Left cardiac atrium (tissue), 4 donors: ENCODE measurements at places on chromosomes 6 and 20. TPM values are rescaled to one million over a fixed set of nuclear protein-coding genes. Genes with fewer than 3 reads are reported as not detected.

DNA sequence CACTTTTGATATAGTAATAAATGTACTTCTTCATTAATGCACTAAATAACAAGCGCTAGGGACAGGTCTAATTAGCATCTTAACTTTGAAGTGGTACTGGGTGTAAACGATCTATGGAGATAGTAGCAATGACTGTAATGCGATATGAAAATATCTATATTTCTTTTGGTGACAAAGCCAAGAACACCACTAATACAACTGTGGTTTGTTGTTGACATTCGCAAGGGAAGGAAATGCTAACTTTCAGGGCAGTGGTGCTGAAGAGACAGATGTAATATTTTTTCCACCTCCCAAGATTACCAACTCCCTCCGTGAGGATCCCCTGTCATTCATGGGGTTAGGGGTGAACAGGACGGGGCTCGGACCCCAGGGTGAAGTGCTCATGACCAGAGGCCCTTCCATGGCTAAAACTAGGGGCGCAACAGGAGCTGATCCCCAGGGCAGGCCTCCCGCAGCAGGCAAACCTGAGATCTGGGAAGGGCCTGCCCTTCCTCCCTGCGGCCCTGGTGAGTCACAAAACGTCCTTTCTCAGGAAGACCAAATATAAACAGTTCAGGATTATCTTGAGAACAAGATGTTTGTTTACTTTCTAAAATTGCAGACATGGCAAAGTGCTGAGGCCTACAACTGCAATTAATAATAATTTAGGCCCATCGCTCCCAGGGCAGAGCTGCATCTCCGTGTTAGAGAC, 65.0 kb upstream of the TOX2 start:
- no peak for DNase-seq

GRCh38 chr20:39233755-39234154, 271.6 kb downstream of the DHX35 start:
- no peak for DNase-seq

DNA sequence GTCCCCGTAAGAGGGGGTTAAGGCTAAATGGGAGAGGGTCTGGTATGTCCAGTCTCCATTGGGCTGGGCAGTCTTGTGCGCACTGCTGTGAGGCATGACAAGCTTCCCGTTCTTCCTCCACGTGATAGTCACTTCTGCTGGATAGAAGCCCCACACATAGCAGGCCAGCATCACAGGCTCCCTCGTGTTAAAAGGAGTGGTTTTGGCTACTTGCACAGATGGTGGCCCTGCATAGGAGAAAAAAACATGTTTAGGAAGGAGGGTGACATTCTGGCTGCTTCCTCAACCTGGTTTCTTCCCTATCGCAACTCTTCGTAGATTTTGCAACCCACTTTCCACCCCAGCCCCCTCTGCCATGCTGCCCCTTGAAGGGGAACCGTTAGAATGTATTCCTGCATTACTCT, 3.6 kb downstream of the HLA-DMB start:
- DNase-seq, result no peak

GRCh38 chr20:57435105-57435497, 43.9 kb downstream of the RBM38 start:
- no peak for DNase-seq

- no peak for DNase-seq
Observed at GRCh38 chr20:11015440-11015839, 341.6 kb upstream of the JAG1 start.

- no peak for DNase-seq
Observed at GRCh38 chr6:71171497-71172070, 117.0 kb upstream of the OGFRL1 start.

DNA sequence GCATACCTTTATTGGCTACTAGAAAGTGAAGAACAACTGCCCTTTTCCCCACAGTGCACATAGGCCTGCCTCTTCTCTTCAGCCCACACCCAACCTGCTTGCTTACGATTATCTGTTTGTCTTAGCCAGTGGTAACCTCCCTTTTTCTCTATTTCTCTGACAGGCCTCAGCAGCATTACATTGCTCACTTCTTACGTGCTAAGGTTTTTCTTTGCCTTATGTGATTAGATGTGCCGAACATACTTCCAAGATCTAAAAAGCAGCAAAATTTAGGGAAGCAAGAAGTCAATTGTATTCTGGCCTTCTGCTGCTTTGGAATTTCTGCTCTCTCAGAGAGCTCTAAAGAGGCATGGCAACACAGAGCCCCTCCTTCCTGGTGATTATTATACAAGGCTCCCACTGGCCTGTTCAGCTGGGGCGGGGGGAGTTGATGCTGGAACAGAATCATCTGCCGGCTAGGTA, 7.0 kb downstream of the B4GALT5 start:
- no peak for DNase-seq

GRCh38 chr6:158778005-158778527, 41.1 kb downstream of the EZR start:
- DNase-seq, result no peak

- no peak for DNase-seq
Observed at GRCh38 chr6:107704347-107705013, 119.6 kb downstream of the SCML4 start.

DNA sequence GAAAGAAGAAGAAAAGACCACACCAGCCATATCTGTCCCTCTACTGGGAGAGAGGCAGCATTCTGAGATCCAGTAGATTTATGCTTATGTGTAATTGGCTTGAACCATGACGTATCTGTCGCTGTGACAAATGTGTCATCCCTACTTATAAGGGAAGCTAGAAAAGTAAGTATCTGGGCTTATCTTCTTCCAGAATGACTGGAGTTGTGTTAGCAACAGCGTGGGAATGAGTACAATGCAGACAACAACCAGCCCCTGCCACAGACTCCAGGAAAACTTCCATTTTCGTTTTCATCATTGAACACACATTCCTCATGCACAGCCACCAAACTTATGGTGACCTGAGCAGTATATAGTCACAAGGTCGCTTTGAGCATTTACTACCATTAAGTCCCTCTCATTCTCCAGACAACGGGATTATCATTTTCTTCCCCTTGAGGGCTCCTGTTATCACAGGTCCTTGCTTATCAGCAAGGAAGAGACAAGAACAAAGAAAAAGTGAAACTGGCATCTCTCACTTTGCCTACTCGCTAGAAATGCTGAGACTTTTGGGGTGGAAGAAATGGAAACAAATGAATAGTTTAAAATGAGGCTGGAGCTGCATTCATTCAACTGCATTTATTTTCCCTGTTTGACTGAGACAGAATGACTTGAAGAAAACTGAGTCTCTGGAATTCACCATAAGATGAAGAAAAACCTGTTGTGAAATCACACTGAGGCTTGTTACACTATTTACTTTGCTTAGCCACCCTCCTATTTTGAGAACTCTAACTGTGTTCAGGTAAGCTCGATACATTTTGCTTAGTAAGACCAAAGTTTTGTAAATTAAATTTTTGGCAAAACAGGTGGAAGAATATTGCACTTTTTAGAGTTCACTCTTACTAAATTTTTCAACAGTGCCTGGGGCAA, 149.3 kb upstream of the FOXQ1 start:
- DNase-seq, result no peak

- DNase-seq, result no peak
Observed at GRCh38 chr6:14337152-14337551, 219.6 kb downstream of the CD83 start.

- no peak for DNase-seq
Observed at GRCh38 chr6:124577734-124578281, 384.4 kb upstream of the RNF217 start.

- DNase-seq, result no peak
Observed at GRCh38 chr20:50065325-50065615, 47.7 kb downstream of the UBE2V1 start.

- no peak for DNase-seq
Observed at GRCh38 chr20:32674362-32674789, 635 bp upstream of the C20orf203 start.

DNA sequence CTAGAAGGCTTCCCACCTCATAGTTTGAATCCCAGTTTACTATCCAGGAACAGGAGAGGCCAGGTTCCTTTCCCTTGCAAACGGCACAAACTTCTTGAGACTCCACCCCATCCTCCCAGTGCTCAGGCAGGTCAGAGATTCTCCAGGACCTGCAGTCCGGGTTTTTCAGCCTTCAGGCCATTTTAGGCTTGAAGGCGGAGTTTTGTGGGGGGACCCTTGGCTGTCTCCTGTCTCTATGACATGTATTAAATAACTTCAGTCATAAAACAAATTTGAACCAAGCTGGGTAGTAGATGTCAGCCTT, 230.1 kb downstream of the NFATC2 start:
- DNase-seq, result no peak

Gene C6orf141
- total RNA-seq, result 1.1 TPM

Gene IL17A
- not detected for total RNA-seq

Gene TPD52L2
- 68.7 TPM for total RNA-seq

Gene PHF3
- total RNA-seq, result 30.8 TPM

Gene HSPA12B
- 15.7 TPM for total RNA-seq

Gene CCN6
- total RNA-seq, result not detected

Gene PTP4A1
- 24.9 TPM for total RNA-seq

Gene BNIP5
- not detected for total RNA-seq

Gene PCK1
- 21.6 TPM for total RNA-seq
